ENCODE measurements at places on chromosomes 5 and 9.
A peak's percentile ranks its signal among the peaks of the same experiment; 100 is the strongest.

DNA sequence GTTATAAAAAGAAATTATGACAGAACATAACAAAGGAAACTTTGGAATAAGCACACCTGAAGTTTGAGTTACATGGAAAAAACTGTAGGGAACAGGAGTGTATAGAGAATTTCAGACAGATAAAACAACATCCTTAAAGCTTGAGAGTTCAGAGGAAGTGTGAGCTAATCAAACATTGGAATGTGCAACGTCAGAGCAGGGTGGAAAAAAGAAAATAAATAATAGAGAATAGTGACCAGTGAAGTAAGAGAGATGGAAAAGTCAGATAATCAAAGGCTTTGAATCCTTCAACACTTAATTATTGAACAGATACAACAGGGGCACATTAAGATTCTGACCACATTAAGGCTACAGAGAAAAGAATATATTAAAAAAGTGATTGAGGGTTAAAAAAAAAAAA lies 128.5 kb upstream of the CDH10 start:
- H3K4me3 ChIP-seq, result no peak overlapping the region
- H3K27ac ChIP-seq, result no peak overlapping the region
- H3K4me1 ChIP-seq, result no peaks in the 10 kb centered on the region
- H3K27me3 ChIP-seq, result no peaks in the 10 kb centered on the region
- no peak for DNase-seq

DNA sequence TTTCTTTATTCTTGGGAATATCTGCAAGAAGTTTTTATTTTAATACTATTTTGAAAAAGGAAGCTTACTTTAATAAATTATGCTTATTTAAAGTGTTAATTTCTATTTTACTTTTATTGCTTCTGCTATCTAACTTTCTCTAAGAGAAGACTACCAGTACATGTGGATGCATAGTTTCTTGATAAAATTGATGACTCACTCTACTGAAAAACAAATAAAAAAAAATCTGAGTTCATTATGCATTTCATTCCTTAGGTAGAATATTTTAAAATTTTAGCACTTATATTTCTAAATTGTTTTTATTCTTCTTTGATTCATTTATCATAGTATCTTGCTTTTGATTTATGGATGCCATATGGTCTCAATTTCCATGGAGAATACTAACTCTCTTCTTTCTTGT lies 217.9 kb downstream of the TAF11L14 start:
- no peak overlapping the region for H3K4me3 ChIP-seq
- no peaks in the 10 kb centered on the region for H3K27me3 ChIP-seq
- H3K4me1 ChIP-seq, result no peaks in the 10 kb centered on the region
- DNase-seq, result no peak

DNA sequence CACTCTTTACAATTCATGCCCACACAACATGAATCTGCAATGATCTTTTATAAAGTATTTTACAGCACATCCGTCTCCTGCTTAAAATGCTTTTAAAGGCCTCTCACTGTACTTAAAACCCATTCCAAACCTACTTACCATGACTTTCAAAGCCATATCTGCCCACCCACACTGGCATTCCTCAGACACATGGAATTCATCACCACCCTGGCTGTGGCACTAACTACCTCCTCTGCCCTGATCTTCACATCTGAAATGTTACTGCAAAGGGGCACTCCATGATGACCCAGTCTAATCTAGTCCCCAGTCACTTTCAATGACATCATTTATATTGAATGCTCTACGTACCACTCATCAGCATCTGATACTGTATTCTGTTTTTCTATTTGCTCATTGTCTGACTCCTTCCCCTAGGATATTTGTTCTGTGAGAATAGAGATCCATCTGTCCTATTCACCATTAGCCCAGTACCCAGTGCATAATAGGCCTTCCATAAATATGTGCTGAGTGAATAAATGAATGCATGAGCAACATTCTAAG lies 193.2 kb upstream of the KIF2A start:
- H3K27me3 ChIP-seq, result no peaks in the 10 kb centered on the region
- H3K4me3 ChIP-seq, result no peak overlapping the region
- no peaks in the 10 kb centered on the region for H3K4me1 ChIP-seq
- no peak for DNase-seq

DNA sequence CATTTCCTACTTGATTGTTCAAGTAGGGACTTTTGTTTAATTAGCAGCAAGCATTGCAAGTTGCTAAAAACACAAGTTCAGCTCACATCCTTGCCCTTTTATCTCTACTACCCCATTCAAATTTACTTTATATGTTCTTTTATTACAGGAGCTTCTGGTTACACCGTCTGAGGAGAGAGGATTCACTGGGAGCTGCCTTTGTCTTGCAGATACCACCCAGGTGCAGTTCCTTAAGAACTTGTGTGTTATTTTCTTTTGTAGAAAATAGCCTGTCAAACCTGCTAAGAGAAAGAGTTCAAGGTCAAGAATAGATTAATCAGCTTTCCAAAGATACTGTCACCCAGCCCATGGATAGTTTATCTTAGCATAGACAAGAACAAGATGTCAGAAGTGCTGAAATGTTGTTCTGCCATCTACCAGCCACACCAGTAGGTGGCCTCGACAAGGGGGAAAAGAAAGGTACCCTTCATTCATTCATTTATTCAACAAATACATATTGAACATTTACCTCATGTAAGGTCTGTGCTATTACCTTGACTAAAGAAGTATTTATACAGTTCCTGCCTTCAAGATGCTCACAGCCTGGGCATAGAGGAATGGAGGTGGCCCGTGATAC lies 750.3 kb downstream of the MAT2B start:
- no peak for DNase-seq
- H3K27me3 ChIP-seq, result no peaks in the 10 kb centered on the region
- H3K4me1 ChIP-seq, result no peaks in the 10 kb centered on the region
- H3K36me3 ChIP-seq, result no peaks in the 10 kb centered on the region
- H3K4me3 ChIP-seq, result no peak overlapping the region

DNA sequence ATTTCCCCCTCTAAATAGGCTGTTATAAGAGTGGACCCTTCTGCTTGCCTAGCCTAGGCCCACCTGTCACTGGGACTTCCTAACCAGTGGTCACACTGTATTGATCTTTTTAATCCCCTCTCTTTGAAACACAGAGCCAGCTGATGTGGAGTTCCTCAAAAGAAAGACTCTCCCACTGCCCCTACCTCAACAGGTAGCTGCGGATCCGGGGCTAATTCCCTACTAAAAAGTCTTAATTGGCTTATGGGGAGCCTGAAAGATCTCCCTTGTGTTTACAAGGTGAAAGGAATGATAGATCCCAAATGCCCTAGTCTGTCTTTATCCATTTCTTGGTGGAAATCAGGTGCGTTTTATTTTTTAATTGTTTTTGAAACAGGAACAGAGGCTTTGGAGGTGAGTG lies 2.0 kb downstream of the NEUROG1 start:
- peaks cover 15% of the 10 kb centered on the region for H3K4me1 ChIP-seq
- no peak for DNase-seq
- H3K36me3 ChIP-seq, result no peaks in the 10 kb centered on the region
- no peak overlapping the region for H3K4me3 ChIP-seq
- H3K27ac ChIP-seq, result no peak overlapping the region

DNA sequence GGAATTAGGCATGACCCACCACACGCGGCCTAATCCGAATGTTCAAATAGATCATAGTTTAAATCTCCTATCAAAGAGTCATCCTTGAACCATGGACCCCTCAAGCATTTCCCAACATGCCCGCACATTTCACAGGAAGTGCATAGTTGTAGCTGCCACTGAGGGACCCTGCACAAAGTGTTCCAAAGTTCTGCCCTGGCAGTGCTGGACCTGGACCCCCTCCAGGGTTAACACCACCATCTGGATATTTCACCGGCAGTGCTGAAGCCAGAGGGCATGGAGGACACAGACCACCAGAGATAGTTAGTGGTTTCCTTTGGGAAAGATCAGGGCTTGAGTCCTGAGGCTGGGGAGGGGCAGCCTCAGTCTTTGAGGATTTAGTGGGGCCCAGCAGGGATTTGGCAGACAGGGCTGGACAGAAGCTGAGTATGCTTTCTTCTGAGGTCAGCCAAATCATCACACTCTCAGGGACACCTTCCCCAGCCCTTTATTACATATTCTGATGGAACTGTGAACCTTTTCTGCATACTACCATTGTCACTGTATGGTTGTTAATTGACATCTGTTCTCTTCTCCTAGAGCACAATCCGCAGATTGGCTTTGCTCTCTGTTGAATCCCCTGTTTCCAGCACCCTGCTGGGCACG lies 143.6 kb upstream of the EFNA5 start:
- no peaks in the 10 kb centered on the region for H3K27me3 ChIP-seq
- DNase-seq, result no peak
- H3K27ac ChIP-seq, result no peak overlapping the region
- no peak overlapping the region for H3K4me3 ChIP-seq
- no peaks in the 10 kb centered on the region for H3K36me3 ChIP-seq

GRCh38 chr5:60763061-60763460 lies 63.1 kb upstream of the DEPDC1B start:
- H3K27ac ChIP-seq, result no peak overlapping the region
- H3K4me3 ChIP-seq, result no peak overlapping the region
- H3K27me3 ChIP-seq, result no peaks in the 10 kb centered on the region
- H3K4me1 ChIP-seq, result no peaks in the 10 kb centered on the region
- no peak for DNase-seq
- H3K36me3 ChIP-seq, result no peaks in the 10 kb centered on the region

GRCh38 chr5:177545487-177546257 lies 8.7 kb downstream of the FAM193B start:
- no peaks in the 10 kb centered on the region for H3K36me3 ChIP-seq
- no peak overlapping the region for H3K4me3 ChIP-seq
- H3K27ac ChIP-seq, result peak overlapping the region; percentile 64
- peak; percentile 71 for DNase-seq
- no peaks in the 10 kb centered on the region for H3K27me3 ChIP-seq

- H3K4me3 ChIP-seq, result no peak overlapping the region
- H3K27ac ChIP-seq, result no peak overlapping the region
- peaks cover 75% of the 10 kb centered on the region for H3K4me1 ChIP-seq
These were observed 15.0 kb upstream of the DAB2IP start for GRCh38 chr9:121636341-121636865.

GRCh38 chr9:69895185-69895584 lies 74.6 kb downstream of the CFAP95 start:
- no peaks in the 10 kb centered on the region for H3K36me3 ChIP-seq
- H3K4me1 ChIP-seq, result no peaks in the 10 kb centered on the region
- no peak overlapping the region for H3K27ac ChIP-seq
- DNase-seq, result no peak

GRCh38 chr9:7176561-7176960 lies 418.8 kb downstream of the KDM4C start:
- no peak overlapping the region for H3K27ac ChIP-seq
- H3K36me3 ChIP-seq, result no peaks in the 10 kb centered on the region
- no peaks in the 10 kb centered on the region for H3K4me1 ChIP-seq
- DNase-seq, result no peak

DNA sequence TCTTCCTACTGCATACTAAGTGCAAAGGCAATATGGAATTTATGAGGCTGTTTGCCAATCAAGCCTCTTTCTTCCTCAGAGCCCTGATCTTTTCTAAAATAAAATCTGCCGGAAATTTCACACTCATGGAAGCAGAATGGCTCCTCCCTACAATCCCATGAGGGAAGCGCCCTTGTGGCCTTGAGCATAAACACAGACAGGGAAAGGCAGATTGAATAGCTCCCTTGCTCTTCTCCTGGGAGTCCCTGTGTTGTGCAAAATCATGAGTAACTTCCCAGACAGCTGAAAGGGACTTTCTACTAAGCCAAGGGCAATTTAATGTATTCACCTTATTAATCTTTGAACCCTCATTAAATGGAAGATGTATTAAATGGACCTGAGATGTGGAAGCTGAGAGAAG lies 226.1 kb upstream of the PIK3R1 start:
- DNase-seq, result no peak
- H3K36me3 ChIP-seq, result no peaks in the 10 kb centered on the region
- no peaks in the 10 kb centered on the region for H3K27me3 ChIP-seq
- H3K4me1 ChIP-seq, result no peaks in the 10 kb centered on the region

DNA sequence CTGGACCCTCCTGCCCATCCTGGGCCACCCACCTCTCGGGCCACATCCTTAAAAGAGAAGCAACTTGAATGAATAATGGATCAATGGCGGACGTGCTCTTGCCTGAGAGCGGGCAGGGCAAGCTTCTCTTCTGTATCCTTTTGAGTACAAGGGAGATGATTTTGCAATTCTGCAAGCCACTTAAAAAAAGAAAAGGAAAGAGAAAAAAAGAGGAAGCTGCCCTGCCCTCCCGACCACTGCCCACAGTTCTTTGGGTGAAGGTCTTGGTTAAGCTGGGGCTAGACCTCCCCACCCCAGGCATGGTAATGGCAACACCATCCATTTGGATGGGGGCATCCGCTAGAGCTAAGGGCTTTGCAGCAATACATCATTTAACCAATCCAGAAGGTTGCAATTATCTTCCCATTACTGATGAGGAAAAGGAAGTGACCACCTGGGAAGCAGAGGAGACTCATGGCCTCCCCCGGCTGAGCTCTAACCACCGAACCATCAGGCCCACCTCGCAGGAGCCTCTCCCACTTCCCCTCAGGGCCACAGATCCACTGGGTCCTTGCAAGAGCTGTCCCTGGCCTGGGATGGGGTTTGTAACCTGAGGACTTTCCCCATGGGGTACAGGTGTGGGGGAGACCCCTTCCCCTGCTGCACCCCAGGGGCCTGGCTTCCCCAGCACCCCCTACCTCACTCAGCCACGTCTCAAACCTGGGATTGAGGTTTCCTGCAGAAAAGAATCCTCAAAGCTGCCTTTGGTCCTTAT lies 27.8 kb upstream of the LAMC3 start:
- H3K4me3 ChIP-seq, result no peak overlapping the region
- no peak for DNase-seq
- no peaks in the 10 kb centered on the region for H3K27me3 ChIP-seq
- H3K27ac ChIP-seq, result no peak overlapping the region
- H3K36me3 ChIP-seq, result no peaks in the 10 kb centered on the region

DNA sequence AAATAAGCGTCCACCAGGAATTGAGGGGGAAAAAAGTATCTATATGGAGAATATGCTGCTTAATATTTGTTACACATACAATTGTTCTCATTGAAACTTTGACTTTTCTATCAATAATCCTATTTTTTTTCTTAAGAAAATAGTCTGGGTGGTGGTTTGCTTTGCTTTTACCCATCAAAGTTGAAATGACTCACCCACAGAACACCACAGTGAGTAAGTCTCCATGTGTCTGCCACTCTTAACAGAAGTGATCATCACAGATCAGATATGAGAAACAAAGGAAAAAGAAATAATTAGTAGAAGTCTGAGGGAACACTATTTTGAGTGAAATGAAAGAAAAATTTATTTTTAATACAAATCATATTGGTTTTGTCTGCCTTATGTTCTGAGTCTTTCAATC lies 742.8 kb downstream of the CDH9 start:
- DNase-seq, result no peak
- no peaks in the 10 kb centered on the region for H3K27me3 ChIP-seq
- no peak overlapping the region for H3K27ac ChIP-seq
- no peak overlapping the region for H3K4me3 ChIP-seq
- H3K4me1 ChIP-seq, result no peaks in the 10 kb centered on the region

DNA sequence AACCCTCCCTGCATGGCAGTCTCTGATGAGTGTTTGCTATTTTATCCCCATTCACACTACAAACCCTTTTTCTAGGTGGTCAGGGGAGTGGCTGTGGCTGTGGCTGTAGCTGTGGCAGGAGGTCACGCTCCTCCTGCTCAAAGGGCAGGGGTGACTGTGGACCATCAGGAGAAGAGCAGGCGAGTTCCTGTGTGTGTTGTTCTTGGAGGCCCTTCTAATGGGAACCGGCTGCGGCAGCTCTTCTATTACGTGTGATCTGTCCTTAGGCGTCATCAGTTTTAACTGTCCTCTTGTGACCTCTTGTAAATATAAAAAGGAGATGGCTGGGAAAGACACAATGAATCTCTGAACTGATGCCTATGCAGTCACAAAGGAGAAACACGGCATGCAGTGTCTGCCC lies 65.1 kb downstream of the ANKH start:
- no peaks in the 10 kb centered on the region for H3K36me3 ChIP-seq
- no peak for DNase-seq
- no peak overlapping the region for H3K4me3 ChIP-seq
- H3K27ac ChIP-seq, result no peak overlapping the region
- peaks cover 14% of the 10 kb centered on the region for H3K4me1 ChIP-seq
